ENCODE measurements at places on chromosomes 5 and 9. TPM values are rescaled to one million over a fixed set of nuclear protein-coding genes. Genes with fewer than 3 reads are reported as not detected.

DNA sequence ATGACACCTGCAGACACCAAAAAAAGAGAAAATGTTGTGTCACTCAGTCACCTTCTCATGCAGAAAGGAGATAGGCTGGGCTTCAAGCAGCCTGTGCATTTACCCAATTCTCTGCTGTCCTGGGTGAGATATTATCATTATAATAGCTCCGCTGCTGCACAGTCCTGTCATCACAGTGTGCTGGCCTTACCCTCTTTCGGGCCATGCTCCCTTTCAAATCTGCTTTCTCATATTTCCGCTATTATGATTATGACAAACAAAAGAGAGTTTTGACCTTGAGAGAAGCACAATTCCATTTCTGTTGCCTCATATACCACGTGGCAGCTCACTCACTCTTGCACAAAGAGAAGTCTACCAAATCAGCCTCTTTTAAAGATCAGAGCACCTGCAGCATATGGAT lies 1350.1 kb upstream of the ACO1 start:
- DNase-seq, result no peak

IGIP gene
- 1.8 TPM for total RNA-seq

DOK3 gene
- 3.7 TPM for total RNA-seq

- DNase-seq, result no peak
These were observed 249.0 kb downstream of the MEF2C start for GRCh38 chr5:88634014-88634413.

GRCh38 chr9:19551124-19551929 lies 142.5 kb downstream of the ACER2 start:
- no peak for DNase-seq

DNA sequence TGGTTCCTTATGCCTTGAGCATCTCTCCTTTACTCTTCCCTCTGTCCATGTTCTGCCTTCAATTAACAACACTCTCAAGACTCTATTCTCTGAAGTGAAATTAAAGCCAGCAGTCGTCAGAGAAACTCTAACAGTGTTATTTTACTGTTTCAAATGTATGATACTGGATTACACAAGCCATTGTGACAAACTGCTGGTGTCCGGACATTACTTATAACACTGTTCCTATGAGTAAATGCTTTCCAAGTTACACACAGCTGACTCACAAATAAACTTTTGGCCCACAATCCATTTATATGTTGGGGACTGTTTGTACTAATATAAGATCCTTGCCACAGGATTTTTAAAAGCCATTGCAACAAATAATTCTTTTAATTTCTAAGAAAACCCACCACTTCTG lies 63.2 kb upstream of the GHR start:
- DNase-seq, result no peak

GRCh38 chr5:133801955-133802751 lies 166.3 kb downstream of the C5orf15 start:
- no peak for DNase-seq

TCF7 gene
- 4.1 TPM for total RNA-seq
